ELR (cell line): ENCODE measurements at places on chromosomes 6 and 20.

- no peak for DNase-seq
Measured at GRCh38 chr20:48260129-48260756, 475.0 kb upstream of the SULF2 start.

- DNase-seq: no peak
Measured at GRCh38 chr6:150800674-150801314, 64.7 kb upstream of the MTHFD1L start.

GRCh38 chr6:41732591-41733359 lies 2.6 kb downstream of the TFEB start:
- no peak for DNase-seq

DNA sequence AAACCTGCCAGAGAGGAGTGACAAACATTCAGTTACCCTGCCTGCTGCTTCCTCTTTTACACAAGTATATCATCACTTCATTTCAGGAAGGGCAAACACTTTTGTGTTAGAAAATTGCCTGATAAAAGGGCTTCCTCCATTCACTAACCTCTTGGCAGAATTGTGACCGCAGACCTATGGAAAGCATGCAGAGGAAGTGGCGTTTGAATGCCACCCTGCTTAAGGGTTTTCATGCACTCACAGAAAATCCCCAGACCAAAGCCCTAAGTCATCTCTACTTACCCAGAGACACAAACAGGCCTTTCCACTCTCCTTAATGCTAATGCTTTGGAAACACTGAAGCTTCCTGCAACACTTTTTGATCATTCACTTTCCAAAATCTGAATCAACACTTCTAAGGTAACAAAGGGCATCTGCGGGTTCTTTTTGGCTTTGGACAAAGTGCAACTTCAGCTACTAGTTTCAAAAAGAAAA lies 22.1 kb upstream of the RALGAPA2 start:
- no peak for DNase-seq

GRCh38 chr6:142294679-142295078 lies 7.1 kb upstream of the ADGRG6 start:
- DNase-seq: no peak

- DNase-seq: no peak
Measured at GRCh38 chr20:48661575-48662455, 166.0 kb downstream of the PREX1 start.

- DNase-seq: peak; percentile 47
Measured at GRCh38 chr20:19886661-19887288, 128.7 kb downstream of the RIN2 start.

DNA sequence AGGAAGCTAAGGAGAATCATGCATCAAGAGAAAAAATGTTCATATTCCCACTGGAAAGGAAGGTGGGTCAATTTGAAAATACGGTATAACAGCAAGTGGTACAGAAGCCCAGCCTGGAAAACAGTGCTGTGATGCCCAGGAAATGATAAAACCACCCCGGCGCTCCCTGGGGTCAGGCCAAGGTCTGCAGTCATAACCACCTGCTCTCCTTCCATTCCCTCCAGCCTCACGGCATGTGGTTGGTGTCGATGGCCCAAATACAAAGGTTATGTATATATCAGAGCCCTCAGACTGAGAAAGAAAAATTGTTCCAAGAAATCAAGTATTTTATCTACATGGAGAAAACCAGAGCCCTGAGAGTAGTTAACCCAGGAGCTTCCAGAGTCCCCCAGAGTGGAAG lies 208.1 kb upstream of the CDYL start:
- DNase-seq: no peak

DNA sequence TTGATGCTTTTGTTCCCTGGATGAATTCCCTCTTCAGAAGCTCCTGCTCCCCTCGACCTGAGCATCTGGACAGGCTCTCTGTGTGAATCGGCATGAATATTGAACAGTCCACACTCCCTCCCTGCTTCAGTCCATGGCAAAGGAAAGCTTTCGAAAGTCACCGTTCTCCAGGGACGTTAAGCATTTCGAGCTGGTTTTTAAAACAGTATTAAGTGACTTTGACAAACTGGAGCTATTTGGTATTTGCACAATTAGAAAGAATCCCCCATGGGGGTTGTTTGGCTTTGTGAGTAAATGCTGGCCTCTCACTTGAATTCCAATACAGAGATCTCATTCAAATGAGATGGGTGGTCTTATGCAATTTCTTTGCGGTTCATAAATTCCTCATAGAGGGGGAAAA lies 85.3 kb upstream of the TIAM2 start:
- DNase-seq: no peak

- DNase-seq: no peak
Measured at GRCh38 chr6:119138906-119139541, 60.6 kb upstream of the FAM184A start.

GRCh38 chr6:46998436-46999017 lies 43.6 kb downstream of the ADGRF1 start:
- no peak for DNase-seq

GRCh38 chr6:123641497-123641896 lies 4.7 kb upstream of the TRDN start:
- DNase-seq: no peak

DNA sequence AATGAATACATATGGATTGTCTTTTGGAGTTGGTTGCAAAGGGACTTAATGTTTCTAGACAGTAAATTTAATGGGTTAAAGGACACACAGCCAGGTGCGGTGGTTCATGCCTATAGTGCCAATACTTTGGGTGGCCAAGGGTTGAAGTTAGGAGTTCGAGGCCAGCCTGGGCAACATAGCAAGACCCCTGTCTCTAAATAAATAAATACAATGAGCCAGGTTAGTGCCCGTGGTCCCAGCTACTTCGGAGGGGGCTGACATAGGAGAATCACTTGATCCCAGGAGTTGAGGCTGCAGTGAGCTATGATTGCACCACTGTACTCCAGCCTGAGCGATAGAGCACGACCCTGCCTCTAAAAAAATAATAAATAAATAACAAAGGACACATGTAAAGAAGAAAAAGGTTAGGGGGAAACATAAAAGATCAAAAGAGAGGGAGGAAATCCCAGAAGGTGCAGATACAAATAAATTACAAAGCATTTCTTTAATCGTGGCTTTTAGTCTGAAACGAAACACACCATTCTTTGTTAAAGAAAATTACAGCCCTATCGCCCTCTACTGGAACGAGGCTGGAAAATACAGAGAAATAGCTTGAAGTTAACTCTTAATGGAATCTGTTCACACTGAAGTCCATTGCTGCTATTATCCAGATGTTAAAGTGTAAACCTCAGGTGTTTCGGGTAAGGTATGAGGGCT lies 42.6 kb upstream of the SCML4 start:
- peak; percentile 56 for DNase-seq

DNA sequence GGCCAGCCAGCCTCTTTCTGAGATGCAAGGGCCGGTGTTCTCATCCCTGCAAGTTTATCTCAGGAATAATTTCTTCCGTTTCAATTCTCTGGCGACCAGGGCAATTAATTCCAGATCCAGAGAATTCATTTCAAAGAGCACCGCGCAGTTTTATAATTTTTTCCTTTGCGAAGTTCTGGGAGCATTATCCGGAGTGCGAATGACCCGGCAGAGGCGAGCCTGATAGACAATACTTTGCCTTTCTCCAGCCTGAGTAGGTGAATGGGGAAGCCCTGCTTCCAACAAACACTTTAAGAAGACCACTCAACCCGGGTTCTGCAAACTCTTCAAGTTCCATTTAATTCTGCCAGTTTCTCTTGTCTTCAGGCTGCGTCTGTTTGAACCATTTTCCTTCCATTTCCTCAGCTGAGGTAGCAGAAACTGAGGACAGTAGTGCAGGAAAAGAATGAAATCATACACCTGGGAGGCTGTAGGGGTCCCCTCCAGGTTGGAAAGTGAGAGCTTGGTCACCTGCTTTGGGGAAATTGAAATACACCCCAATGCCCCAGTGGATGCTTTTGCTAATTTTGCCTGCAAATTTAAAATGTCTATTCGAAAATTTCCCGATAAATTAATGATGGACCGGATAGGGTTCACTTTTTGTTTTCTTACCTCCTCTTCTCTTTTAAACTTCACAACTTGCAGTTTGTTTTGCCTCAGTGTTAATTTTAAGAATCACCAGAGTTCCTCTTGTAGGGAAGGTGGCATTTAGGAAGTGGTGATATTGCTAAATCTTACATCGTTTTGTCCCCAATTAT lies 1.1 kb downstream of the VGLL2 start:
- DNase-seq: no peak

GRCh38 chr6:109059153-109059552 lies 35.5 kb downstream of the SESN1 start:
- no peak for DNase-seq

- no peak for DNase-seq
Measured at GRCh38 chr6:70823651-70824050, 133.2 kb downstream of the B3GAT2 start.

DNA sequence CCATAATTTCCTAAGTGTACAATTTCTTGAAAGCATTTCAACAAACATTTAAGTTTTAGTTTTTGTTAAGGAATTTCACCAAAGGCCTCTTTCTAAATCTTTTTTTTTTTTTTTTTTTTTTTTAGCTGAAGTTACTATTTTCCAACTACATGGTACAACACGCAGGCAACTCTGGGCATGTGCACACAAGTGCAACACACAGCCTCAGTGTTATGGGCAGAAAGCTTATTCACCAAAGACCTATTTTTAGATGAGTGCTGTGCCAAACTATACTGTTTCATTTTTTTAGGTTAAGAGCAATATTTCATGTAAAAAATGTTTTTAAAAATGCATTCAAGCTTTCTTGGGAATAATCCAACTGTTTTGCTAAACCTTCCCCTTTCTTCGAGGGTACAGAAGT lies 42.0 kb upstream of the MAP3K4 start:
- no peak for DNase-seq

DNA sequence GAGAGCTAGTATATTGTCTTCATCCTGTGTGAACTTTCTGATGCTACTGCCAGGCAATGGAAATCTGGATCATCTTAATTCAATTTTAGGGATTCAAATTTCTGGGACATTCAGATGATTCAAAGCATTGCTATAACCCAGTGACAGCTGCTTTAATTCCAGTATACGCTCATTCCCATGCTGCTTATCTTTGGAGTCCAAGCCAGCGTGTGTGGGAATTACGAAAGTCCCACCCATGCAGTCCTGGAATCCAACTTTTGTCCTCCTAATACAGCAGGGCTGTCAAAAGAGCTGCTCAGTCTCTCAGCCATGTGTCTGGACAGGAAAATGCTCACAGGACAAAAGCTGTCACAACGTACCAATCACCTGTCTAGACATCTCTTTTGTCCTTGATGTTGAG lies 219.8 kb downstream of the LAMA2 start:
- no peak for DNase-seq

GRCh38 chr6:72956272-72956671 lies 269.0 kb downstream of the KHDC1L start:
- no peak for DNase-seq

DNA sequence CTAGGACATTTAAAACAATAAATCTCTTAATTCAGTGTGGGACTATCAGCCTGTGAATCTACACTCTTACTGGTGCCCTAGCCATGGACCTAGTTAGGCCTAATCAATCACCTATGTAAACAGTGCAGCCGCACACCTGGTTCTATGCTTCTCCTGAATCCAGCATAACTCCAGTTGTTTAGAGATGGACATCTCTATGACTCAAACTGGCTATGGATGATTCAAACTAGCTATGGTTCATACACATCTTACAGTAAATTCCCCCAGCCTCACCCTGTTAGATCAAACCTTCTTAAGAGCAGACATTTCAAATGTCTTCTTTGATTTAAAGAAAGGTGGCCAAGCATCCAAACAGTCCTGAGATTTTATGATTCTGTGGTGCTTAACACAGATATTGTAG lies 34.7 kb downstream of the SLC35B3 start:
- peak; percentile 1 for DNase-seq

- peak; percentile 86 for DNase-seq
Measured at GRCh38 chr6:111242452-111242851, 155.1 kb downstream of the SLC16A10 start.

GRCh38 chr6:154806804-154807203 lies 73.6 kb downstream of the SCAF8 start:
- no peak for DNase-seq

DNA sequence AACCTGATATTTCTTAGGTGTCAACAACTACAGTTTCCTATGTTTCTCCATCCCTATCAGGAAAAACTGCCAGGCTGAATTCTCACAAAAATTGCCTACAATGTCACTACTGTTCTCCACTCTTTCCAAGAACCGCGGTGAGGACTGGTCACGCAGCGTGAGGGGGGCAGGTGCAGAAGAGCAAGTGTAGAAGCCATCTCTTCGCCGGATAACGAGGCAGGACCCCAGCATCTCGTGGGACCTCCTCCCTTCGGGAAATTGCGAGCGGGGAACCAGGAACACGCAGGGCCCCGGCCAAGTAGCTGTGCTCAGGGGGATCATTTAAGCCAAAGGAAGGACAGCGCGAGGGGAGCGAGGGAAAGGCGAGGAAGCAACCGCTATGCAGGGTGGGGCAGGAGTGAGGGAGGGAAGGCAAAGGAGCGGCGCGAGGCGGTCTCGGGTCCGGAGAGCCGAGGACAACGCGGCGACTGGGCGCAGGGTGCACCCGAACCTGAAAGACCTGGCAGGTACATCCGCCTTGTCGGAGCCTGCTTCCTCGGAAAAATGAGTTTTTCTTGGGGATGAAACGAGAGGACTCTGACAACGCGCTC lies 559 bp downstream of the APMAP start:
- DNase-seq: peak; percentile 49

DNA sequence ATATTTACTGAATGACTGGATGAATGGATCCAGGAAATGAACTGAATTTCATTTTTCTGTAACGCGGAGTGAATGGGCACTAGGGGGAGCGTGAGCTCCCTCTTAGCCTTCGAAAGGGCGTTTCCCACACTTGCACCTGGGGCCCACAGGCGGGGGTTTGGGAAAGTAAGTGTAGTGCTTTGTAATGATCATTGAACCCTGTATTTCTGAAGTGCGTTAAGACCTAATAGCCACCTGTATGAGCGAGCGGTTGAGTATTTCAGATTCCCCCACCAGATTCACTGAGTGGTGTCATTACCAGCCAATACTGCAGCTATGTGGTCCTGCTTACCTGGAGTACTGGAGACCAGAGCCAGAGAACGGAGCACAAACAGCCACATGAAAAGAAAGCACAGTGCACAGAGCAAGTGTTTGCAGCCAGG lies 10.5 kb downstream of the SYTL3 start:
- DNase-seq: peak; percentile 54

GRCh38 chr6:112298816-112299281 lies 44.5 kb upstream of the LAMA4 start:
- DNase-seq: peak; percentile 85

- peak; percentile 66 for DNase-seq
Measured at GRCh38 chr6:132490024-132490423, 22.9 kb downstream of the STX7 start.

DNA sequence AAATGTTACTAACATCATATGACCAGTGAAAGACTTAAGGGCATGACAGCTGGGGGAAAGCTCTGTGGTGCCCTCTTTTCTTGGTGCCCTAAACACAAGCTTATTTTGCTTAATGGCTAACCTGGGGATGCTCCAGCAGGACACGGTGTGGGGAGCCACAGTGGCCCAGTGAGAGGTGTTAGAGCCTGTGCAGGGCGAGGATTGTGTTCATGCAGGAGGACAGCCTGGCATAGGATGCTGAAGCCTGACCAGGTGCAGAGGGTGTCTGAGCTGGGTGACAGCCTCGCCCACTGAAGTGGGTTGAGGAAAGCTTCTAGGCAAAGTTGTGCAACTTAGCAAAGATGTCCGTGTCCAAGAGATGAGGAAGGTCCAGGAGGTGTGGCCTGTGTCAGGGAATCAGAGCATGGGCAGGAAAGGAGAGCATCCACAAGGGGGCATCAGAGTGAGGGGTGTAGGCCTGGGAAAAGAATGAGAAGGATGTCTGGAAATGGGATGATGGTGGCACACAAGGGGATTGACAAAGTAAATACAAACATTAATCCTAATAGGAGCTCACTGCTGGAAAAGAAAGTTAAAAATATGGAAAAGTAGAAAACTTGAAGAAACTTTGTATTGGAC lies 33.9 kb downstream of the SLC17A4 start:
- DNase-seq: peak; percentile 66

GRCh38 chr6:3525915-3526314 lies 69.1 kb upstream of the SLC22A23 start:
- DNase-seq: no peak
